ENCODE measurements at places on chromosomes 16 and 17.

GRCh38 chr16:15544405-15544804, 98.5 kb downstream of the MARF1 start:
- no peak for DNase-seq

DNA sequence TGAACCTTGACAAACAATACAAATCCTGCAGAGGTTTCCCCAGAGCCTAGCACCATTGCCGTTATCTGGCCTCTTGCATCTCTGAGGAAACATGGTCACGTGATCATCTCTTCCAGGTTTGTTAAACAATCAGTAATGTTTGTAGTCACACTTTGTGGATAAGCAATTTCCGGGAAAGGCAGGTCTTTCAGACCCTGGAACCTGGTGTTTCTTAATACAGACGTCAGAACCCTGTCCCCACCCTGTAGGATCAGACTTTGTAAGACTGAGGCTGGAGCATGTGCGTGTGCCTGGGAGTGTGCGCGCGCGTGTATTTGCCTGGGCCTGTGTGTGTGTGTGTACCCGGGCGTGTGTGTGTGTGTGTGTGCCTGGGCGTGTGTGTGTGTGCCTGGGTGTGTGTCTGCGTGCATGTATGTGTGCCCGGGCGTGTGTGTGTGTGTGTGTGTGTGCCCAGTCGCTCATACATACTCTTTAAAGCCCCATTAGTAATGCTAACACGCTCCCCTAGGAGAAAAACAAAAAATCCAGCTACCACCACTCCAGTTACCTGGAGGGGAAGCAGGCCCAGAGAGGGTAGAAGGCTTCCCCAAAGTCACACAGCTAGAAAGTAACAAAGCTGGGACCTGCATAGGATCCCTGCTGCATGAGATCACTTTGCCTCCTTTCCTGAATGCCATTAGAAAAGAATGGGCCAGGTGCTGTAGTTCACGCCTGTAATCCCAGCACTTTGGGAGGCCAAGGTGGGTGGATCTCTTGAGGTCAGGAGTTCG, 5.3 kb downstream of the CTNS start:
- DNase-seq: no peak

DNA sequence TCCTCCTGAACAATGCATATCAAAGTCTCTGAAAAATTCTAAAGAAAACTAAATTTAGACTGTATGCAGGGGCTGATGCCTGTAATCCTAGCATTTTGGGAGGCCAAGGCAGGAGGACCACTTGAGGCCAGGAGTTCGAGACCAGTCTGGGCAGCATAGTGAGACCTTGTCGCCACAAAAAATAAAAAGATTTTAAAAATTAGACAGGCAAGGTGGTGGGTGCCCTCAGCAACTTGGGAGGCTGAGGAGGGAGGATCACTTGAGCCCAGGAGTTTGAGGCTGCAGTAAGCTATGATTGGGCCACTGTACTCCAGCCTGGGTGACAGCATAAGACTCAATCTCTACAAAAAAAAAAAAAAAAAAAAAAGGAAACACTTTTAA, 30.1 kb upstream of the MMD start:
- no peak for DNase-seq

DNA sequence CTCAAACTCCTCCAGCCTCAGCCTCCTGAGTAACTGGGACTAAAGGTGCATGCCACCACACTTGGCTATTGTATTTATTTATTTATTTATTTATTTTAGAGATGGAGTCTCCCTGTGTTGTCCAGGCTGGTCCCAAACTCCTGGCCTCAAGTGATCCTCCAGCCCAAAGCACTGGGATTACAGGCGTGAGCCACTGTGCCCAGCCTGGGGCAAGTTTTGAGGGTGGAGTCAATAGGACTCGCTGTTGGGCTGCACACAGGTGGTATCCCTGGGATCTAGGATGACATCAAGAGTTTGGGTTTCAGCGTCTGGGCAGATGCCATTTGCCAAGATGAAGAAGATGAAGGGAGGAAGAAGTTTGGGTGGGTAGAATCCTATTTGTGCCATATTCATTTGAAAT, 213.9 kb downstream of the GSG1L start:
- no peak for DNase-seq

GRCh38 chr17:48595278-48595999, 1.9 kb upstream of the HOXB5 start:
- DNase-seq: no peak

DNA sequence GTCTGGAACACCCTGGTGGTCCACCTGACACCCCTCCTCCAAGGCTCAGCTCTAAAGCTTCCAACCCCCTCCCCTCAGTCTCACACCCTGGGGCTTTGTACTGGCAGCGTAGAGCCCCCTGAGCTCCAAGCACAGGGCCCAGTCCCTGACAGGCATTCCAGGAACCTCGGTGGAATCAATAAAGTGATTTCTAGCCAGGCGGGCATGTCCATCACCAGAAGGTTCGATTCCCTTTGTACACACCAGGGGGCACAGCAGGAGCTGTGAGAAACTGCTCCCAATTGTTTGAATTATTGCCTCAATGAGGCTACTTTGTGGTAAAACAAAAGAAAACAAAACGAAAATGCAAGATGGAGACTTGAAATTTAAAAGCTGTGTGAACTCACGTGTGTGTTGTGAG, 51.8 kb downstream of the SMPD3 start:
- DNase-seq: peak; percentile 15

GRCh38 chr17:78133179-78133951, 2.8 kb downstream of the TMC8 start:
- no peak for DNase-seq

- no peak for DNase-seq
Measured at GRCh38 chr17:76695059-76695831, 15.5 kb downstream of the MXRA7 start.

GRCh38 chr17:47275245-47275984, 21.8 kb downstream of the ITGB3 start:
- no peak for DNase-seq

GRCh38 chr16:57759541-57760356, 24.2 kb downstream of the KATNB1 start:
- no peak for DNase-seq

DNA sequence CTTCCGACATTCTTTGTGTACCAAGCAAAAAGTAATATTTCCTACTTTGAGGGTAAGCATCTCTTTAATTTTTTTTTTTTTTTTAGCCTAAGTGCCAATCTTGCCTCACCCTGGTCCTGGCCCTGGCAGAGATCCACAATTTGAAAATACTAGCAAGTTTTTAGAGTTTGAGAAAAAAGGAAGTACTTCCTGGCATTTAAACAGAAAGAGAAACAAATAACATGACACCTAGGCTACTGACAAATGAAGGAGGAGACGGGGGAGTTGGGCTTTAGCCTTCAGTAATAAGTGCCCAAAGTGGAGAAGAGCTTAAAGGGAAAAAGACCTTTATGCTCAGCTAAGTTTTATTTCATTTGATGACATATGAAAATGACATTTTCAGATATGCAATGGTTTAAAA, 92.8 kb downstream of the HS3ST3A1 start:
- no peak for DNase-seq

GRCh38 chr16:534135-534534, 6.6 kb downstream of the CAPN15 start:
- no peak for DNase-seq

GRCh38 chr17:7838090-7839075, 4.4 kb downstream of the KDM6B start:
- DNase-seq: no peak

DNA sequence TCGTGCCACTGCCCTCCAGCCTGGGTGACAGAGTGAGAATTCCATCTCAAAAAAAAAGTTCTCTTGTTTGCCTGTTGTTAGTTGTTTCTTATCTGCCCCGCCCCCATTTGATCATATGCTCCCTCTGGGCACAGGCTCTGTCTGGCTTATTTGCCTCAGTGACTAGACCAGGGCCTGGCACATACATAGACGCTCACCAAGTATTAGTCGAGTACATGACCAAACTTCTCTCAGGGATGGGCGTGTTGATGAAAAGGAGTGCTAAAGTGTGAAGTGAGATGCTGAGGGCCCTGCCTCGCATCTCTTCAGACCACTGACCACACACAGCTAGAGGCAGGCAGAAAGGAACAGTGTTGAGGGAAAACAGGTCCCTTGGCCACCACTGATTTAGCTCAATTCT, 3.3 kb upstream of the HELZ start:
- no peak for DNase-seq

DNA sequence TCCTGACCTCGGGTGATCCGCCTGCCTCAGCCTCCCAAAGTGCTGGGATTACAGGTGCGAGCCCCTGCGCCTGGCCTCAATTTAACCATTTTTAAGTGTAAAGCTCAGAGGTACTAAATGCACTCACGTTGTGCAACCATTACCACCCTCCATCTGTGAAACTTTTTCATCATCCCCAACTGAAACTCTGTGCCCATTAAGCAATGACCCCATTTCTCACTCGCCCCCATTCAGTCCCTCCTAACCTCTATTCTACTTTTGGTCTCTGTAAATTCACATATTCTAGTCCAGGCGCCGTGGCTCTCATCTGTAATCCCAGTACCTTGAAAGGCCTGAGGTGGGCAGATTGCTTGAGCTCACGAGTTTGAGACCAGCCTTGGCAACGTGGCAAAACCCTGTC, 8.3 kb upstream of the SPNS3 start:
- no peak for DNase-seq

- DNase-seq: no peak
Measured at GRCh38 chr17:4551141-4551540, 4.0 kb downstream of the MYBBP1A start.

- no peak for DNase-seq
Measured at GRCh38 chr16:33059206-33059605, 134.8 kb upstream of the TP53TG3C start.

GRCh38 chr16:31148281-31148728, 1.6 kb downstream of the PRSS36 start:
- DNase-seq: no peak

DNA sequence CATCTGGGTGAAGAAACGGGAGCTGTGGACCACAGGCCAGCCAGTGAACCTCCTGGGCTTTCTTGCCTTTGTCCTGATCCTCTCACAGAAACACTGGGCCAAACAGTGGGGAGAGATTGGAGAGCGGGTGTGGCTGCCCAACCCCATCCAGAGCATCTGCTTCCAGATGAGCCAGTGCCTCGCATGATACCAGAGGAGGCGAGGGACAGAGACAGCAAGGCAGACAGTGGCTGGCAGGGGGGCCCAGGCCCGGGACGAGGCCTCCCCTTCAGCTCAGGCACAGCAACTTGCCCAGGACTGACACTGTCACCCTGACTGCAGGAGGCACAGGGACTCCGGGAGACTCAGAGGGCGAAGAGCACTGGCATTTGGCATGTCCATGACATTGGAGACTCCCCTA, 12.0 kb downstream of the ARHGEF15 start:
- no peak for DNase-seq

DNA sequence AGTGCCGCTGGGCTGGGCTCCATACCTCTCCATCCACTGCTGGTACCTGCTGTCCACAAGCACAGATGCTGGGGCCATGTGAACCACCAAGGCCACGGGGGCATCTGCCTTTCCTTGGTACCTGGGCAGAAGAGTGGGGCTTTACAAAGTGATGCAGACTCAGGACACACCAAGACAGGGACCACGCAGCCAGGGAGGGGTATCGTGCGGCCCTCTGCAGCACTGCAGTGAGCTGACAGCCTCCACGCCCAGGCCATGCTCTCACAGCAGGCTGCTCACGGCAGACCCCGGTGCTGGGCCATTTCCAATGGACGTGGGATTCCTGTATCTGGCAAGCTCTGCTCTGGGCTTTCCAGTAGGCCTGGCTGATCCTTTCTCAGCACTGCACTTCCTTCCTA, 14.4 kb downstream of the ELAC2 start:
- DNase-seq: no peak

GRCh38 chr17:9237661-9238301, 216.5 kb downstream of the NTN1 start:
- DNase-seq: no peak

DNA sequence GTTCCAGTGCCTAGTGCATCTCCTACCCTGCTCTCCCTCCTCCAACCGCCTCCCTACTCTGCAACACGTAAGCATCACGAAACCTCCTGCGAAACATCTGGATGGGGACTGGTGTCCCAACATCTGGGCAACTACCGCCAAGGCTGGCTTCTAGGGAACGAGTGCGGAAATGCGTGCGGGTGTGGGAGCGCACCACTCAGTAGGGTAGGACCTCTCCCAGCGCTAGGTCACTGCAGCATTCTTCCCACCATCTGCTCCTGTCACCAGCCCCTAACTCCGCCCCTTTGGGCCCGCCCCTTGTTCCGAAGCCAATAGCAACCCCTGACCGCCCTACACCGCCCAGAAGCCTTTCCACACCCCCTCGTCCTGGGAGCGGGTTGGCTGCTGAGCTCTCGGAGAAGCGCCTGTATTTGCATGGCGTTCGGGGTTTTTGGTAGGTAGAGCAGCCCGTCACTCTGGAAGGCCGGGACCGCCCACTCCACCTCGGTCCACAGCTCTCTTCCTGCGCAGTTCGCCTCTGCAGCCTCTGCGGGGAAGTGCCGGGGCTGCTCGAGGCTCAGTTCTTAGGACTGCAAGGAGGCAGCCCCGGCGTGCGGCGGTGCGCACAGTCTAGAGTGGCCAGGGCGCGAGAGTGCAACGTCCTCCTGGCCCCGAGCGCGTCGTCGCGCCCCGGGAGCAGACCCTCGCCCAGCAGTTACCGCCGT, at the start of gene HS3ST3B1:
HS3ST3B1 (plus strand) TSS at position 507 of the 704 bp plus-strand sequence. CDS start 438 bp downstream, outside the sequence.
- DNase-seq: peak; percentile 99

- no peak for DNase-seq
Measured at GRCh38 chr17:58244963-58245362, 6.6 kb downstream of the LPO start.

- no peak for DNase-seq
Measured at GRCh38 chr17:19237389-19238166, 412 bp downstream of the EPN2 start.

GRCh38 chr17:31674305-31674704, 184.7 kb downstream of the COPRS start:
- DNase-seq: no peak

DNA sequence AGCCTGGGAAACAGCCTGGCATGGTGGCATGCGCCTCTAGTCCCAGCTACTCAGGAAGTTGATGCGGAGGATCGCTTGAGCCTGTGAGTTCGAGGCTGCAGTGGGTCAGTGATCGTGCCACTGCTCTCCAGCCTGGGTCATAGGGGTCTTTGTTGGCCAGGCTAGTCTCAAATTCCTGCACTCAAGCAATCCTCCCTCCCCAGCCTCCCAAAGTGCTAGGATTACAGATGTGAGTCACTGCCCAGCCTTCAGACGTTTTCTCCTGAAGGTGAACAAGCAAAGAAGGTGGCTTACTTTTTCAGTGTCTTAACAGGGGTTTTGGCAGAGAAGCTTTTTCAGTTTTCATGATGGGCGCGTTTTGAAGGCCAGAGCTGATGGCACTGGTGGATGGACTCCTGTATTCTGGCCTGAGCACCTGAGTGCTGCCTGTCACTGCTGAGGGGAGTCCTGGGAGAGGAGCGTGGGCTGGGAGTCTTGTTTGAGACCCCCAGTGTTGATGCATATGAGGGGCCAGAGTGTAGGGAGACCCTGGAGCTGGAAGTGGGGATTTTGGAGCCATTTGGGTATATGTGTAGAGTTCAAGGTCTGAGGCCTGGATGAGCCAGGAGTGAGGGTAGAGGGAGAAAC, 41.4 kb downstream of the FOXK2 start:
- DNase-seq: no peak

GRCh38 chr16:67979955-67980678, at the start of gene DPEP3:
Gene DPEP3, minus strand, starts transcription at chr16:67980499. Its CDS starts 119 bp downstream, at chr16:67980380.
- DNase-seq: no peak

GRCh38 chr17:69732272-69732918, 317.9 kb downstream of the MAP2K6 start:
- no peak for DNase-seq
